Hepatic stellate cell (primary cell): ENCODE measurements at places on chromosomes 2 and 18.

GRCh38 chr2:10926191-10926820, 14.6 kb downstream of the KCNF1 start:
- DNase-seq, result no peak

DNA sequence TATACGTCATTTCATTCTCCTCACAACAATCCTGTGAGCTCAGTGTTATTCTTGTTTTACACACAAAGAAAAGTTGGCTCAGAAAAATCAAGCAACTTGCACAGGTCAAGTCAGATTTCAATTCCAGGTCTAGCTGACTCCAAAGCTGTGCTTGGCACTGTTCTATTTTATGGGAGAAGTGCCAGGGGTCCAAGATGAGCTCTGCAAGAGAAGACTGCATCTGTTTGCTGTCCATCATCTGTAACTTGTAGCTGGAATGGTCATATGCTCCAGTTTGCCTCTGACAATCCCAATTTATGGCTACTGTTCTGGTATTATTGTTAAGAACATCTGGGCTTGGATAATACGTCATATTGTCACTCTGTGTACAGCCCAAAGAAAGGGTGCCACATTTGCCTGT, 28.9 kb downstream of the KCNF1 start:
- DNase-seq, result no peak

DNA sequence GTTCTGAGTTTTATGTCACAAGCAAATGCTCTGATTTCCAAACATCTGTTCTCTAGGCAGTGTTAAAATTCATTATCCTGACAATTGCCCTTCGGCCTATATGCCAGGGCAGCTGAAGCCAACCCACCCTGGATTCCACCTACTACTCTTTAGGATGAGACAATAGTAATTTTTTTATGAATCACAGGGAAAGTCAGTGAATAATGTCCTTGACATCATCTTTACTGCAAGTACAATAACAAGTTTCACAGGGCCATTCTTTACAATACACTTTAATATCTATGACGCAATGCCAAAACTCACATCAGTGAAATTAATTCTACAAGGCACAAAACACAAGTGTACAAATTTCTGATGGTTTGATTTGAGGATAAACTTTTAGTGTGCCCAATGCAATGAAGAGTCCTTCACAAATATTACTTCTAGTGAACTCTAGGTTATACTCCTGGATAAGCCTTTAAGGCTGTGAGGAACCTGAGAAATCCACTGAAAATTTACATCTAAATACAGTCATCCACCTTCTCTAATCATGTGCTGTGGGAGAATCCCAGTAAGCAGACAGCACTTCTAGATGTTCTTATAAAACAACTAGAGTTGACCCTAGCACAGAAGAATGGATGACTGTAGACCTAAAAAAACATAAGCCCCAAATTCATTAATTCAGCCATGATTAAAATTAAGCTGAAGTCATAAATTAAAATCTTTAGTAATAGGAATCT, 77.3 kb upstream of the CTLA4 start:
- DNase-seq, result no peak

DNA sequence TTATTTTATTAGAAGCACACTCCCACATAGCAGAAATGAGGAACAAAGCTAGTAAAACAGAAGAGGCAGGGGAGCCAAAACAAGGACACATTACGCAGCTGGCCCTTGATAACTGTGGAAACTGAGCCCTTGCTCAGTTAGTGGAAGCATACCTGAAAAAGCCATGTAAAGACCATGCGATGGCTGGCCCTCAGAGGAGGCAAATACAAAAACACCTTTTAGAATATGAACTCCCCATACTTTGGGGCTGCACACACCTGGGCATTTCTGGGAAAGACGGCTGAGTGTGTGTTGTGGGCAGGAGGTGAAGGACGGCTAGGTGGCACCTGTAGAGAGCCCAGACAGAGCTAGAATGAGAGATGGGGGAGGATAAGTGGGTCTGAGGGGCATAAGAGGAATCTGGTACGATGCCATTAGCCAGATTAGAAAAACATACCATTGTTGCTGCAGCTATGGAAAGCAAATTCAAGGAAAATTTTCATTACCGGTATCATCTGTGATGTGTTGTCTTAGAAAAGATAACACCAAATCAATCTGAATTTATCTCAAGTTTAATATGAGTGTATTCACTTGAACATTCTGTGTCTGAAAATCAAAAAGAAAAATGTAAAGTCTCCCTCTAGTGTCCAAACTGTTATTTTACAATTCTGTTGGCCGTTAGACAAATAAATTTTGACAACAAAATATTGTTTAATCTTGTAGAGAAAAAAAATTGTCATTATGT, 45.2 kb upstream of the SULT1C3 start:
- no peak for DNase-seq

GRCh38 chr18:77879829-77880228, 630.2 kb downstream of the GALR1 start:
- no peak for DNase-seq

DNA sequence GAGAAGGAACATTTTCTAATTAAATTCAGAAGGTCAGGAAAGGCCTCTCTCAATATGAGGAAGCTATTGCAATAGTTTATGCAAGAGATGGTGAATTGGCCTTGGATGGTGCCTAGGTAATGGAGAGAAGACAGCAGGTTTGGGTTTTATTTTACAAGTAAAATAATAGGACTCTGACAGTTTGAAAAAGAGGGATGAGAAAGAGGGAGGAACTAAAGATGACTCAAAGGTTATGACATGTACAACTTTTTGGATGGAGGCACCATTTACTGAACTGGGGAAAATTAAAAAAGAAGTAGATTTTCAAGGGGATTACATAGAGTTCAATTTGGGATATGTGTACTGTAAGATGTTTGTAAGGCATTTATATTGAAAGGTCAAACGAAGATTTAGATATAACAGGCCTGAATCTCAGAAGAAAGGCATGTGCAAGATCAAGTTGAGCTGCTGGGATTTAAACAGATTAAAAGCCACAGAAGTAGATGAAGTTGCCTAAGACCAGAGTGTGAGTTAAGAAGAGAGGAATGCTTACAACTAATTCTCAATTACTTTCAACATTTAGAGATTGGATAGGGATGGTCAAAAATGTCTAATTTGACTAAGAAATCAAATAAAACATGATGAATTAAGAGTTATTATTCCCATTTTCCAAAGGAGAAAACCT, 12.3 kb upstream of the ASNSD1 start:
- DNase-seq, result no peak

DNA sequence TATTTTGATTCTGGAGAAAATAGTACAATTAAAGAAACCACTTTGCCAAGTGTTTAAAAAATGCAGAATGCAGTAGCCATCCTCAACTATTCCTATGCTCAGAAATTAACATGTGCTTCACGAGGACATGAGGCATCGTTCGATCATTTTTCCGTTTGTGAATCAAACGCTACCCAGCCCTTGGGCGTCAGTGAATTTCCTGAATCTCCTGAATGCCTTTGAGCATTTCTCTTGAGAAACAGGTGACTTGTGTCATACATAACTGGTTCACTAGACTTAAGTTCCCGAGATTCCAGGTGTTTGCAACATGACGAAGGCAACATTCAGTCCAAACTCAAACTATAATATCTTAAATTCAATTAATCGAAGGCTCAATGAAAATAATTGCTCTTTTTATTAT, 110.0 kb upstream of the ALKAL2 start:
- DNase-seq, result no peak

GRCh38 chr2:74181739-74182138, 3.1 kb upstream of the MOB1A start:
- DNase-seq, result no peak

DNA sequence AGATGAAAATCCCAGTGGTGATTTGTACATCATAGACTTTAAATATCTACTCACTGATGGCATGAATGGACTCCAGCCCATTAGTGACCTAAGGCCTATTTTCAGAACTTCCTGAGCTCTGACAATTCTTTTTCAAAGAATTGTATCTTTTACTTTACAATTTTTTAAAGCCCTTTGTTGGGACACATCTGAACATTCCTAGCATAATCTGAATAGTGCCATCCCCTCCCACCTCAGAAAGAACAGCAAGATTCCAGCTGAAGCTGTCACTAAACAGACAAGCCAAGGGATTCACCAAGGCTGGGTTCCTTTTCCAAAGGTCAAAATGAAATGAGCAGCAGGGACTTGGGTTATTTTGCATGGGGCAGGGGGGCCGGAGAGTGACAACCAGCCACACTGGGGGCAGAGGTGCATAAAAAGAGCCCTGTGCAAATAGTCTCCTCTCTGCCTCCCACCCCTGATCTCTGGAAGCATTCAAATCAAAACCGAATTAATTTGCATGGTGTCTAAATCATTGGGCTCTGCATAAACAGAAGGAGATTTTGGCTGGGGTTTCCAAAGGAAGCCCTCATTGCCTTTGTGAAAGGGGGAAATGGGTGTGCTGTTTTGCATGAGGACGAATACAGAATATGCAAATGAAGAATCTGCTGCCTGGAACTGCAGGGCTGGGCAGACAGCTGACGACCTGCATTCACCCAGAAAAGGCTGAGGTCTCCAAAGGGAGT, 17.2 kb downstream of the EPHA4 start:
- DNase-seq, result no peak

- no peak for DNase-seq
These were observed 56.0 kb upstream of the RAB6C start for GRCh38 chr2:129923265-129924091.

DNA sequence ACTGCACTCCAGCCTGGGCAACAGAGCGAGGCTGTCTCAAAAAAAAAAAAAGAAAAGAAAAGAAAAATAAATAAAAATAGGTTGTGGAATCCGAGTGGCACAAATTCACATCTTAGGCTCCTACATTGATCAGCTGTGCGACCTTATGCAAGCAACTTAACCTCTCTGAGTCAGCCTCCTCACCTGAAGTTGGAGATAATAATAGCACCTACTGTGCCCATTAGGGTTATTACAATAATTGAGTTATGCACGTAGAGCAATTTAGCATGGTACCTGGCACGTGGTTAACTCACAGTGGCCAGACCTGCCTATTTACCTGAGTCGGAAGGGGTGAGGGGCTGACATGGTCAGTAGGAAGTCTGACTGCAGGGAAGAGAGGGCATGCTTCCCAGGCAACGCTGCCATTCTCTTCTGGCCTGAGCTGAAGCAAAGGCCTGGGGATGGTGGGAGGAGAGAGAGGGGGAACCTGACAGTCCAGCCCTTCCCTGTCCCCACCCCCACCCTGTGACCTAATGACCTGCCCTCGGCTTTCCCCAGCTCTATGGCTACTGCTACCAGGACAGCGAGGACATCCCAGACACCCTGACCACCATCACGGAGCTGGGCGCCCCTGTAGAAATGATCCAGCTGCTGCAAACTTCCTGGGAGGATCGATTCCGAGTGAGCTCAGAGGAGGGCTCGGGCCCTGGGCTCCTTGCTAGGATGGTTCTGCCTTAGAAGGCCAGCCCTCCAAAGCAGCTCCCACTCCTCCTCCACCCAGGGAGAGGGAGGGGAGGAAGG, 5.1 kb downstream of the PKDCC start:
- DNase-seq, result peak; percentile 80

GRCh38 chr18:62979900-62980299, 264.6 kb downstream of the PHLPP1 start:
- DNase-seq, result no peak

DNA sequence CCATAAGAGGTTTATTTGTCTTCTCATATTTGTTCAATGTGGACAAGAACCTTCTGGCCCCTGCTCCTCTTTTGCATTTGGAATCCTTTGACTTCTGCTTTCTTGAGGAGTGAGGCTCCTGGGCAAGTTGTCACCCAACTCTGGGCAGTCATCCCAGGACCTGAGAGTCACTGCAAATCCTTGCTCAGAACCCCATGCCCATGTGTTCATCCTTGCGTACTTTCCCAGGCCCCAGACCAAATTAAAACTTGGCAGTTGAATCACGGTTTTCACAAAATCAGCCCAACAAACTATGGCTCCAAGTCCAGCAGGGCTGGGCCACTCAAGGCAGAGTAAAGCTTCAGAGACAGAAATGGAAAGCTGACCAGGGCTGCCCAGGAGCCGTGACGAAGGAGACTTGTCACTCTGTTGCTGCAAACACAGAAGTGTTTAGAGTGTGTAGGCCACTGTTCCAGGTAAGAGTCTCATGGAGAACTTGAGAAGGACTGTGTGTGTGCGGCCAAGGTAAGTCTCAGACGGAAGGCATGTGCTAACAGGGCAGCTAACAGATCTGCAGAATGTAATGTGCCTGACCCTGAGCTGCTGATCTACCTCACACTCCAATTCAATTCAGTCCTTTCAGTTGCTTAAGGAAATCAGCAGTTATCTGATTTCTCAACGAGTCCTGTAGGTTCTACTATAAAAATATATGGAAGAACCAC, 549.4 kb upstream of the HS6ST1 start:
- DNase-seq, result no peak

- DNase-seq, result no peak
These were observed 52.9 kb downstream of the DCDC2C start for GRCh38 chr2:3756306-3756705.
